ENCODE measurements at places on chromosomes 6 and 20.

GRCh38 chr6:42627044-42627443 is 63.2 kb downstream of the UBR2 start:
- no peak for DNase-seq

DNA sequence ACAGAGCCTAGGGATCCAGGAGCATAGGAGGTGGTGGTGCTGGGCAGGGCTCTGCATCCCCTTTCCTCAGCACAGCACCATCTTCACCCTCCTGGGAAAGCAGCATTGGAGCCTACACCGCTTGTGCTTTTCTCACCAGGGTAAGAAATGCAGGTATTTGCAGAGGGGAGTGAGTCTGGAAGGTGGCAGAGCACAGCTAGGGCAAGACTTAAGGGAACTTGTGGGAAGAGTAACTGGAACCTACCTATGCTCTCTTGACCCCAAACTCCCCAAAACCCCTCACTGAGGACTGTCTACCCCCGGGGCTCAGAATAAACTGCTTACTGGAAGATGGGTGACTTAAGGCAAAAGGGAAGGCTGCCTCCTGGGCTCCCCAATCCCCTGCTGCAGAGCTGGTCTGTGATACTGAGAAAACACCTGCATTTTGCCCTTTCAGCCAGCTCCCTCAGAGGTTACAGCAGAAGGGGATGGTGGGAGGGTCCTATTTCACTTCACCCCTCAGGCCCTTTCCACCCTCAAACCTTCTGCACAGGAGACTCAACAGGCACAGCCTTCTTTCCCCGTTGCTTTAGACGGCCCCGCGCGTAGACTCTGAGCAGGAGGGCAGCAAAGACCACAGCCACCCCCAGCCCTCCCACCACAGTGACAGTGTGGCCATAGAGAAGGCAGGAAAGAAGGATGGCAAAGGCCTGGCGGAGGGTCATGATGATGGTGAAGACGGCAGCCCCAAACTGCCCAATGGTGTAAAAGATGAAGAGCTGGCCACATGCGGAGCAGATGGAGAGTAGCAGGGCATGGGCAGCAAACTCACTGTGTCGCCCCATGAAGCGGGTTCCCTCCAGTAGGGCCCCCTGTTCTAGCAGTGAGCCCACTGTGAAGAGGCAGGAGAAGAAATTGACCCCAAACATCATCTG is 2.9 kb downstream of the SLC35B2 start:
- no peak for DNase-seq

- no peak for DNase-seq
Observed at GRCh38 chr20:46219920-46220319, 88.4 kb downstream of the CDH22 start.

- DNase-seq: no peak
Observed at GRCh38 chr6:125379174-125379573, 77.4 kb upstream of the HDDC2 start.

GRCh38 chr20:17128206-17128605 is 98.6 kb upstream of the PCSK2 start:
- no peak for DNase-seq

GRCh38 chr6:33142501-33143070 is 49.7 kb downstream of the COL11A2 start:
- no peak for DNase-seq

- DNase-seq: no peak
Observed at GRCh38 chr6:110705543-110705942, 109.7 kb downstream of the CDK19 start.

GRCh38 chr6:152085451-152085921 is 278.0 kb downstream of the ESR1 start:
- no peak for DNase-seq

DNA sequence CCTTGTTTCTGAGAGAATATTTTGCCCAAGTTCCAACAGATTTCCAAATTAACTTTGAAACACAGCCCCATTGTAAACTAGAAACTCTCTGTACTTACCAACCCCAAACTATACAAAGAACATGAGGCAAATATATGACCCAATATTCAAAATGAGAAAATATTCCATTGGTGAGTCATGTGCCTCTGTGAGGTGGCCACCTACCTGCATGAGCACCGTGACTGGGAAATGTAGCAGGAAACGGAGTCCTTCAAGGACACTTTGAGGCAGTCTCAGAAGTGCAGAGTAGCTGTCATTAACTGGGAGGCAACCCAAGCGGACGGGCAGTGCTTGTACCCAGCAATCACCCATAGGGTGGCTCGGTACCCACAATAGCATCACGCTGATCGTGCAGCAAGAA is 335.5 kb upstream of the NOX3 start:
- no peak for DNase-seq

DNA sequence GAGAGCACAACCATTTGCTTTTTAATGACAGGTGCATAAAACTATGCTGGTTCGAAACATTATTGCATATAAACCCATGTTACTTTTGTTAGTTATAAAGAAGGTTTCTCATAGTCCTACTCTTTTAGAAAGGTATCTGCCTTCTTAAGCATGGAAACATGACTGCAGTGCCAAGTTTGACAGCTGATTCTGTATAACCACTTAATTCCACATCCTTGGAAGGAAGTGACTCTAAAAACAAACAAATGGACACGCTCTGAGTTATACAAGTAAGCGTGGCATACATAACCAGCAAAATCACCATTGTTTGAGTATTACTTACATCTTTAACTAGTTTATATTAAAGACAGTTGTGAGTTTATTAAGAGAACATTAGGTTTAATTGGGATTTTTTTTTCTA is 125.0 kb upstream of the HDGFL1 start:
- DNase-seq: no peak

GRCh38 chr6:42989923-42990322 is 5.6 kb downstream of the PPP2R5D start:
- DNase-seq: no peak

DNA sequence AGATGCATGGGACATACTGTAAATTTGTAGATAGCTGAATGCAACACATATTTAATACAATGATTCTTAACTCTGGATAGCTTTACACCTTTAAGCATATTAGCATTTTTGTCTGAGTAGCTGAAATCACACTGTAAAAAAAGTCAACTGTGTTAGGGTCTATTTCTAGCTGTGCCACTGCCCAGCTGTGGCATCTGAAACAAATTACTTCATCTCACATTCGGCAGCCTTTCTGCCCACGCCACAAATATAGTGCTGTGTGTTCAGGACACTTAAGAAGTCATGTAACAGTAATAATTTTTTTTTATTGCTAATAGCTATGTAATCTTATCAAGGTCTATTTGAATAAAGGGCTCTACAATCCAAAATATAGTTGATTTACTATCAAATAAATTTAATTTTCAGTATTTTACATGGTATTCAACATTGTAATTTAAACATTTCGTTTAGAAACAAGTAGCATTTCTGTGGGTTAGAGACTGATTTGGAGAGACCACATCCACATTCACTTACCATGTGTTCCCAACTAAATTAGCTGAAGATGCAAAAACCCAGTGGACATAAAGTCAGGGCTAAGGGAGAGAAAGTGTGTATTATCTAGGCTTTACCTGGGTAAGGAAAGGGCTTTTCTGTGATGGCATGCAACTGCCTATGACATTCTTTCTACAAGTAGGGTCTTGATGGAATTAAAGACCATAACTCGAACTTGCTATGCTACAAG is 276.7 kb downstream of the PLCB1 start:
- DNase-seq: no peak

DNA sequence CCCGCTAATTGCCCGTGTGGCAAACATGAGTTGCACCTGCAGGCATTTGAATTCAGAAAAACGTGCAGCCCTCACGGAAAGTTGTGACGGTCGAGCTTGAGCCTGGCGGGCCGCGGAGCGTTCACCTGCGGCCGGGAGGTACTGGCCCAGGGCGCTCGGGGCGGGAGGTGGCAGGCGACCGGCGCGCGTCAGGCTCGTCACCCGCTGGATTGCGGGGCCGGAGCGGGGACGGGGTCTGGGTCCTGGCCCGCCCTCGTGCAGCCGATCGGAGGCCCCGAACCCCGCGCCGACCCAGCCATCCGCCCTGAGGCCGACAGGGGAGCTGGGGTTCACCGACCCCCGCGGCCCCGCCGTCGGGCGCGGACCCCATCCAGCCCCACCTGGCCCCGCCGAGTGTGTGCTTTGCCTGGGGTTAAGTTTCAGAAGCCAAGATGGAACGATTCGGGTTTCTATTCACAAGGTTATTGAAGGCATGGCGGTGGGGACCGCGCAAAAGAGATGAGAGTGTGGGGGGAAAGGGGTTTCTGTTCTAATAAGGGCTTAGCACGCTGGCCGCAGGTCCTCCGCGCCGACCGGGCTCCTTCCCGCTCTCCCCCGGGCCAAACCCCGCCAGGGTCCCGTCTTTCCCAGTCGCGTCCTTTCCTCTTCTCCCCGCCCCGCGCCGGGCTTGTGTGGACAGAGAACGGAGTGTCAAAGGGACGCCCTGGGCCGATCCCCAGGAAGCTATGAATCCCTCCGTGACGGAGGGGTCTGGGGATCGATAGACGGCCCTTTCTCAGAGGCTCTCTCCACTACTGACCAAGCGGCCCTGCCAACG is 1.6 kb upstream of the HEY2 start:
- no peak for DNase-seq

- DNase-seq: no peak
Observed at GRCh38 chr6:141938664-141939063, 194.1 kb upstream of the GJE1 start.

- DNase-seq: no peak
Observed at GRCh38 chr6:4973415-4973814, 30.4 kb downstream of the RPP40 start.

DNA sequence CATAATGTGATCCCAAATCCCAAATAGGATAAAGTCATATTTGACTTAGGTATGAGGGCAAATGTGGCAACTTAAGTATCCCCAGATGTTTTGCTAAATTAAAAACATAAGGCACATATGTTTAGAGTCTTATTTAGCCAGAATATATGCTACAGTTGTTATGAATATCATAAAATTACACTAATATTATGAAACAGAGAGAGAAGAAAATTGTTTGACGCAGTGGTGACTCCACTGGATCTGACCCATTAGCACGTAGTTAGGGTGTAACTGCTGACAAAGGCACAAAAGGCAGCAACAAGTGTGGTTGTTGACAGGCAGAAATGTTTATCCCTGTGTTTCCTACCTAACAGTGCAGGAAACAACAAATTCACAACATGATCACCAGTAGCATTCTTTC is 152.4 kb upstream of the THBS2 start:
- no peak for DNase-seq

DNA sequence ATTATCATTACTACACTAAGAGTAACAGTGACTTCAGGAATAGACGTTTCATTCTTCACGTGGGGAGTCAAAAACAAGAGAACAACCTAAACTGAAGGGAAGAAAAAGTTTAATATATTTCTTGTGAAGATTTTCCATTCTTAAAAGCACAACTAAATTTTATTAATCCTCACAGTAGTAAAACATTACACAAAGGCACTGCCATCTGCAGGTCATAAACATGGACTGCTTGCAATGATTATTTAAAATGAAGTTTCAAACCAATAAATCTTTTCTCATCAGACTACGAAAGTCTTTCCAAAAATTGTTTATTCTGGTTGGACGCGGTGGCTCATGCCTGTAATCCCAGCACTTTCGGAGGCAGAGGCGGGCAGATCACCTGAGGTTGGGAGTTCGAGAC is 2.6 kb downstream of the NCOA5 start:
- no peak for DNase-seq

DNA sequence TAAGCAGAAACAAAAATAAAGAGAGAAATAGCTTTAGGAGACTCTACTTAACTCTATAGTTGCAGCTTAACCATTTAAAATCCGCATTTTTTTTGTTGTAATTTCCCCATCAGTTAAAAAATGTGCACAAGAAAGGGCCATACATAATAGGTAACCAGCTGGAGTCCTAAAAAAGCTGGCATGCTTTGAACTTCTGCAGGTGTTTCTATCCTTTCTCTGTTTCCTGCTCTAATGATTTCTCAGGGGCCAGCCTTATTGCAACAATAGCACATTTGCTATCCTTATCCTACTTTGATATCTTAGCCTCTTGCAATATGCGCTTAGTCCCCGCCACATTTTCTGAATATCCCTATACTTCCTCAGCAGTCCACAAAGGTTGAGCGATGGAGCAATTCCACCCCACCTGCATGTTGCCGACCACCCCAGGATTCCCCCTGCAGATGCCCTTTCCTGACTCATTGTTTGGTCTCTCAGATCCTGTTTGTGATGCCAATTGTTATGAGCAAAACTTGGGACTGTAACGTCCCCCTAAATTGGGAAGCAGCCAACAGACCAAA is 48.5 kb downstream of the TRIM27 start:
- no peak for DNase-seq

- DNase-seq: no peak
Observed at GRCh38 chr6:32060966-32061655, 22.9 kb downstream of the CYP21A2 start.

GRCh38 chr6:170117111-170117972 is 173.5 kb downstream of the DLL1 start:
- DNase-seq: no peak

DNA sequence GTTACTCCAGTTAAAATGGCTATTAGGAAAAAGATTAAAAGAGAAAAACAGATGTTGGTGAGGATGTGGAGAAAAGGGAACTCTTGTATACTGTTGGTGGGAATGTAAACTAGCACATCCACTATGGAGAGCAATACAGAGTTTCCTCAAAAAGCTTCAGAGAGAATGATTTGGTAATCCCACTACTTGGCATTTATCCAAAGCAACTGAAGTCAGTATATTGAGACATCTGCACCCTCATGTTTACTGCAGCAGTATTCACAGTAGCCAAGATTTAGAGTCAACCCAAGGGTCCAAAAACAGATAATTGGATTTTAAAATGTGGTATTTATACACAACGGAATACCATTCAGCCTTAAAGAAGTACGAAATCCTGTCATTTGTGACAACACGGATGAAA is 469.5 kb downstream of the QKI start:
- DNase-seq: no peak

DNA sequence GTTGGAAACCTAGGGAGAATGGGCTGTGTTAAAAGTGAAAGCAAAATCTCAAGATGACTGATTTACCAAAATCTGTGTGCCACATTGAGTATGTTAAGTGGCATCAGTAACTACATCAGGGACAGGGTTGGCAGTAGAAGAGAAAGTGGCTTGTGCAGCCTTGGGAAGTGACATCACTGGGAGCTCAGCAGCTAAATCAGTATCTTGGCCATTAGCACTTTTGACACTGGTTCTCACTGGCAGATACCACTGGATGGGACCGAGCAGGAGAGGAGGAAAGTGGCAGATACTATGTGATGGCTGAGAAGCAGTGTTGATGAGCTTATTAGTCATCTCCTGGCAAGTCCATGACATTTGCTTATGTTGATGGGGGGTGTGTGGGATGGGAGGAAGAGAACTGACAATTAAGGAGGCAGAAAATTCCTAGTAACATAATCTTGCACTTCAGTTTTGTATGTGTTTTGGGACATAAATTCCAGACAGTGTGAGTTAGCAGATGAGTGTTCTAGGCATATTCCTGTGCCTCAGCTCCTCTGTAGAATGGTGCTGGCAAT is 322.2 kb downstream of the SOX4 start:
- DNase-seq: no peak

- no peak for DNase-seq
Observed at GRCh38 chr6:158849899-158850806, 31.0 kb upstream of the EZR start.

- DNase-seq: no peak
Observed at GRCh38 chr6:100212131-100212530, 218.1 kb upstream of the MCHR2 start.
